ENCODE measurements at places on chromosomes 3 and 15.

DNA sequence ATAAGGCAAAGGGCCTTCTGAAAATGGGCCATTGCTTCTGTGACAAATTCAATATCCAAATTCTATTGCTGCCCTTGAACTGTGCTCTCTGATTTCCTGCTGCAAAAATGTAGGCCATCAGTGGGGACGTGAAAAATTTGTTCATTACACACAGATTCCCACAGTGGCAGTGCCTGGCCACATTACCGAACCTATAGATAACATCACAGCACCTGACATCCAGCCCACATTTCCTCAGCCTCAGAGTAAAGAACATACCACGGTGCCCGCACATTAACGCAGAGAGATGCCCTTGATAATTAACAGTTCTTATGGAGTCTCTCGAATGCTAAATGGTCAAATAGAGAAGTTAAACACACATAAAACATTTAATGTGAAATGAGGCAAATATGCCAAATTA, 931.6 kb upstream of the CFAP20DC start:
- no peak for DNase-seq

DNA sequence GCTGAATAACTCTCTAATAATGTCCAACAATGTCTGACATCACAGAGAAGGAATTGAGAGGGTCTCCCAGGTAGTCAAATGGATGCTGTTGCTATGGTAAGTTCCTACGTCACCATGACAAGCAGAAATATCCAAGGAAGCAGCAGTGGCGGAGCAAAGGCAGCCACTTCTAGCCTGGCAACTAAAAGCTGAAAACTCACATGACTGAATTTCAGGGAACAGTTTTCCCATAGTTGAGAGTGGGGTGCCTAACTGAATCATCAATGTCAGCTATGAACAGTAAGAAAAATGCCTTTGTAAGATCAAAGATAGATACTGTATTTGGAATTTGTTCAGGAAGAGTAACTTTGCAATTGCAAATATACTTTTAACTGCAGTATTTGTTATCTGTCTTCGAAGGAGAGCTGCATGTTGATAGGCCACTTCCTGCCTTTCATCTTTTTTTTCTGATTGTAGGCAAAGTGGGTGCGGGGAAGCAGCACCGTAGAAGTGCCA, 161.7 kb downstream of the BBX start:
- no peak for DNase-seq

DNA sequence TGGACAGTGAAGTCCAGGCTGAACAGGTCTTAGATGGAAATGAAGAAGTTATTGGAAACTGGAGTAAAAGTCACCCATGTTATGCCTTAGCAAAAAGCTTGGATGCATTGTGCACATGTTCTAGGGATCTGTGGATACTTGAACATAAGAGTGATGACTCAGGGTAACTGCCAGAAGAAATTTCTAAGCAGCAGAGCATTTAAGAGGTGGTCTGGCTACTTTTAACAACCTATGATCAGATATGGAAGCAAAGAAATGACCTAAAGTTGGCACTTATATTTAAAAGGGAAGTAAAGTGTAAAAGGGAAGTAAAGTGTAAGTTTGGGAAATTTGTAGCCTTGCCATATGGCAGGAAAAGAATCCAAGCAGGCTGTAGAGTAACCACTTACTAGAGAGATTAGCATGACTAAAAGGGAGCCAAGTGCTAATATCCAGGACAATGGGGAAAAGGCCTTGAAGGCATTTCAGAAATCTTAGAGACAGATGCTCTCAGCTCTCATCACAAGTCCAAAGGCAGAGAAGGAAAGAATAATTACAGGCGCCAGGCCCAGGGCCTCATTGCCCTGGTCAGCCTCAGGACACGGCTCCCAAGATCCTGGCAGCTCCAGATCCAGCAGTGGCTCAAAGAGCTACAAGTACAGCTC, 73.9 kb upstream of the KCNH8 start:
- no peak for DNase-seq

DNA sequence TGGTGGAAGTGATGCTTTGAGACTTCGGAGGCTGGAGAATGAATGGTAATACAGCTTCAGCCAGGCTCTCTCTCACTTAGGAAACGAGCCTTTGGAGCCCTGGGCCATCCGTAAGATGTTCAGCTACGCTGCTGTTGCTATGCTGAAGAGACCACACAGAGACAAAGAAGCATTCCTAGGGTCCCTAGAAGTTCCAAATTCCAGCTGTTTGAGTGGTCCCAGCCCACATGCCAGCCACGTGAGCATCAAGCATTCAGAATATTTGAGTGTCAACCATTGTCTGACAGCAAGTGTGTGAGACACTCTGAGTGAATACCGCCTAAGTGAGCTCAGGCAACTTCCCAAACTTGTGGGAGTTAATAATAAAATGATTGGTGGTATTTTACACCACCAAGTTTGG, 212.9 kb downstream of the CD47 start:
- DNase-seq = no peak

DNA sequence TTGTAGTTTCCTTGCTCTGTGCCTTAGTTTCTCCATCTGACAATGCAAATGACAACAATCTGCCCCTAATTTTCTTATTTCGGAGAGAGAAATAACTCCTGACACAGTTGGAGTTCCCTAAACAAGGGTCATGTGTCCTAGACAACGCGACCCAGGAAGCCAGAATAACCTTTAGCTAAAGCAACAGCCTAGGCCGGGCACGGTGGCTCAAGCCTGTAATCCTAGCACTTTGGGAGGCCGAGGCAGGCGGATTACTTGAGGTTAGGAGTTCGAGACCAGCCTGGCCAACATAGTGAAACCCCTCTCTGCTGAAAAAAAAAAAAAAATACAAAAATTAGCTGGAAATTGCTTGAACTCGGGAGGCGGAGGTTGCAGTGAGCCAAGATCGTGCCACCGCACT, 49.9 kb downstream of the MCF2L2 start:
- DNase-seq = no peak

DNA sequence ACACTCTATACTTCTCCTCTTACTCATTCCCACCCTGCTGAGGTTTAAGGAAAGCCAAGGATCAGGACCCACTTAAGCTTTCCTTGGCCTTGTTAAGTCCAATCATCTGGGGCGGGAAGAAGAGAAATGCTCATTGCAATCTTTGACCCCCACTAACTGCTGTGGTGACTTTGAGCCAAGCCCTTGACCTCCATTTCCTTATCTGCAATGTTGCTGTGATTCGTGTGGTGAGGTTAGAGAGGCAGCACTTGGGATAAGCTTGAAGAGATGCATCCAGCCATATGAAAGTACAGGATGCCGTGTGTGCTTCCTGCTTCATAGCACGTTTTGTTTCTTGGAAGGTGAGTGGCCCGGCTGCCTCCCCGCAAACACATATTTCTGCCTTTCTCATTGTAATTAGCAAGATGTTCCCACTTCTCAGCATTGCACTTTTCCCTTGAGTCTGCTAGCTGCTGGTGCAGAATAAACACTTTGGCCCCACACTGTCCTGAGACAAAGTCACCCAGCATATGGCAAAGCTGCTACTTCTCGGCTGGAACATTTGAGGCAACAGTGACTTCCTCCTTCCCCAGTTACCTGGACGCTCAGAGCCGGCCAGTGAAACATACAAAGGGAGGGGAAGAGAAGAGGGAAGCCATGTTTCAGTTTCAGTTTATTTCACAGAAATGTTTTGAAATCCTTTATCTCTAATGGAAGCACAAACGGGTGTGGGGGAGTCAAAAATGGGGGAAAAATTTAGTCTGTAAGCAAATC, 10.5 kb upstream of the NUDT16 start:
- no peak for DNase-seq

DNA sequence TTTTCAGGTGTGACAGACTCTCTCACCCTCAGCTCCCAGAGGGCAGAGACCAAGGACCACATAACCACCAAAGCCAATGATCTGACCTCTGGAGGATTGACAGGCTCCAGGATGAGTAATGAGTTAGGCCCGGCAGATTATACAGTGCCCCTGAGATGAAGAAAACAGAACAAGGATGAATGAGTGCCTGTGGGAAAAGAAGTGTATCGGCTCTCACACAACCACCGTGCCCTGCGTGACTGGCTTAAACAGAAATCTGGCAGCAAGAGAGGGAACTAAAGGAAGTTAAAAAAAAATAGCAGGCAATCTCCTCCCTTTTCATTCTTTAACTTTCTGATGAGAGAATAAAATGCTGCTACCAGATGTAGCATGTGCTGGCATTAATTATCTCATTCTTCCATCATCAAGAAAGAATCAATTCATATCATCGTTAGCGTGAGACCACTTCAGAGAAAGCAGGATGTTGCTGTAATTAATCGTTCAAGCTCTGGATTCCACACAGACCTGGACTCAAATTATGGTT, 227.5 kb upstream of the COL8A1 start:
- peak; percentile 86 for DNase-seq

DNA sequence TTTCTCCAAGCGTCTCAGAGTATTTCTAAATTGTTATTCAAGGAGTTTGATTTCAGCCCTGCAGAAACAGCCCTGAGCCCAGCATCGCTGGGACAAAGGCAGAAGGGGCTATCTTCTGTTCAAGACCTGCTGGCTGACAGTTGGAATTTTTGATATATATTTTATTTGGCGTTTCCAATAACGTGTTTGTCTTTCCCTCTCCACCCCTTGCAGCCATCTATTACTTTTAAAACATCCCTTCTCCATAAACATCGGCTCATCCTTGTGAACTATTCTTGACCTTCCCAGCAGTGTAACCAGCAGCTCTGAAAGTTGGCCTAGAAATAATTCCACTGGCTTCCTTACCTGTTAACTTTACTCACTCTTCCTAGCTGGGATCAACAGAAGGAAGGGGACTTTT, 5.5 kb upstream of the MEIS2 start:
- no peak for DNase-seq

- DNase-seq = no peak
Observed at GRCh38 chr3:152097120-152097519, 171.6 kb upstream of the MBNL1 start.

GRCh38 chr3:31802981-31803740, 177.9 kb downstream of the OSBPL10 start:
- DNase-seq = no peak

DNA sequence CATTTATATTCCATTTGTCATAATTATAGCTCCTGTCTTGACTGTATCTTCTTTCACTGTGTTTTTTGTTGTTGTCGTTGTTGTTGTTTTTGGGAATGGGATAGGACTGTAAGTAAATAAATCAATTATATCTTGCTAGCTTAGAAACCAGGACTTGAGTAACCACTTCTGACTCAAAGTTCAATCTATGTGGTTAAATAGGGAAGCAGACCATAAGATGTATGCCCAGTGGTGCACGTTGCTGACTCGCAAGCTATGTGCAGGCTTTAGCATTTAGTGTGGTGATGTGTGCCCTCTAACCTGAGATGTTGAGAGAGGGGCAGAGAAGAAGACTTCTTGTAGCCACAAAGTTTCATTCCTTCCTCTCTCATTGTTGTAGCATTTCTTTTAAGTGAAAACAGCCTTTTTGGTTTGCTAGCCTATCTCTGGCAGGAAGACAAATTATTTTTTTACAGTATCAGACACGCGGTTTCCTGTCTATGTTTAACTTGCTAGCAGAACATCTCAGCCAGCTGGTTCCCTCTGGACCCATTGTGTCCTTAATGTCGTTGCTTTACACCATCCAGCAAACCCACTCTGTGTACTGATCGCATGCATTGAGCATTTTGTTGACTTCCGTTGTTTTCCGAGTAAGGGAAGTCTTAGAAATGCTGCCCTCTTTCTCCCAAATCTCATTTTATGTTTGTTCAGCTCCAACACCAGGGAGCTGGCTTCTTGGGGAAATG, 52.1 kb downstream of the TGFBR2 start:
- peak; percentile 88 for DNase-seq

GRCh38 chr15:39643727-39644126, 62.8 kb downstream of the THBS1 start:
- DNase-seq = no peak

DNA sequence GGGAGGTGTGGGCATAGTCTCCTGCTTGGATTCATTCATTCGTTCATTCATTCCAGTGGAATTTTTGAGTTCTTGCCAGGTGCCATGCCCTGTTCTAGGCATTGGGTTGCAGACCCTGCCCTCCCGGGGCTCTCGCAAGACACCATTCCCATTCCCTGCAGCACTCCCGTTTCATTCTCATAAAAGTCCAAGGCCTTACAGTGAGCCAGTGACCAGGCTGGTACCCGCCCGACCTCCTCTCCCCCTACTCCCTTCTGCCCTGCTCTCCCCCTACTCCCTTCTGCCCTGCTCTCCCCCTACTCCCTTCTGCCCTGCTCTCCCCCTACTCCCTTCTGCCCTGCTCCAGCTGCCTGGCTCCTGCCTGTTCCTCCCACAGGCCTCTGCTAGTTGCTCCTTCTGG, 41.9 kb downstream of the AMOTL2 start:
- no peak for DNase-seq

DNA sequence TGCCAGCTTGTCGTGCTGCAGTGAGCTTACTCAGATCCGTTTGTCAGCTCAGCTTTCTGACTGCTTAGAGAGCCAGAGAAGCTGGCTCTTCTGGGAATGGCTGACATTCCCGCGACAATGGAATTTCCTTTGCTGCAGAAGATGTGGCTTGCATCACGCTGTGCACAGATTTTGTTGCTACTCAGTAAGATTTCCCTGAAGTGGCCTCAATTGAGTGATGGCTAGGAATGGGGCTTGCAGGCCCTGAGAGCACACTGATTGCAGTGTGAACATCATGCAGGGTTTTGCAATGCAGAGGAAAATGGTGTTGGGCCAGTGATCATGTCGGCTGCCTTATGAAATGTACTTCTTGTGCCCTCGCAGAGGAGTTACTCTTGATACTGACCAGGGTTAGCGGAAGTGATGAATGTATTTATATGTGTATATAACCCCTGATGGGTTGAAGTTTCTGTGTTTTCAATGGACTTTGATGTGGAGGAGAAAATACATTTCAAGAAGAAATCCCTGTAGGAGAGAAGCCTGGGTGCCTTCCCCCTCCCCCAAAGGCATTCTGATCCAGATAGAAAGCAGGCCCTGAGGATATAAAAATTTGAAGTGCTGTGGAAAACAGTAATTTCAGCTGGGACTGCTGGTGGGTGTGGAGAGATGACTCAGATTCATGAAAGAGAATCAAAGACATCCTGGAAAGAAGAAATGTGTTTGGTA, 102.5 kb upstream of the PDZRN3 start:
- peak; percentile 98 for DNase-seq
